ENCODE measurements at places on chromosomes 2 and 18.
A peak's percentile ranks its signal among the peaks of the same experiment; 100 is the strongest.

GRCh38 chr2:144550911-144551310 lies 31.0 kb upstream of the ZEB2 start:
- DNase-seq, result peak; percentile 71

DNA sequence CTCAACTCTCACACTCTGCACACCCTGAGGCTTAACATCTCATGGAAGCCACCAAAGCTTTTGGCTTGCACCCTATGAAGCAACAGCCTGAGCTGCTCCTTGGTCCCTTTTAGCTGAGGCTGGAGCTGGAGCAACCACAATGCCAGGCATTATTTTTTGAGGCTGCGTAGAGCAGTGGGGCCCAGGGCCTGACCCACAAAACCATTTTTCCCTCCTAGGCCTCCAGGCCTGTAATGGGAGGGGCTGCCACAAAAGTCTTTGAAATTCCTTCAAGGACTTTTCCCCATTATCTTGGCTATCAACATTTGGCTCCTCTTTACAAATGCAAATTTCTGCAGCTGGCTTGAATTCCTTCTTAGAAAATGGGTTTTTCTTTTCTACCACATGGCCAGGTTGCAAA lies 39.8 kb downstream of the CTNNA2 start:
- DNase-seq, result no peak

- no peak for DNase-seq
Observed at GRCh38 chr2:162697111-162697510, 141.5 kb downstream of the KCNH7 start.

GRCh38 chr2:73156539-73157124 lies 43.9 kb upstream of the RAB11FIP5 start:
- peak; percentile 70 for DNase-seq

DNA sequence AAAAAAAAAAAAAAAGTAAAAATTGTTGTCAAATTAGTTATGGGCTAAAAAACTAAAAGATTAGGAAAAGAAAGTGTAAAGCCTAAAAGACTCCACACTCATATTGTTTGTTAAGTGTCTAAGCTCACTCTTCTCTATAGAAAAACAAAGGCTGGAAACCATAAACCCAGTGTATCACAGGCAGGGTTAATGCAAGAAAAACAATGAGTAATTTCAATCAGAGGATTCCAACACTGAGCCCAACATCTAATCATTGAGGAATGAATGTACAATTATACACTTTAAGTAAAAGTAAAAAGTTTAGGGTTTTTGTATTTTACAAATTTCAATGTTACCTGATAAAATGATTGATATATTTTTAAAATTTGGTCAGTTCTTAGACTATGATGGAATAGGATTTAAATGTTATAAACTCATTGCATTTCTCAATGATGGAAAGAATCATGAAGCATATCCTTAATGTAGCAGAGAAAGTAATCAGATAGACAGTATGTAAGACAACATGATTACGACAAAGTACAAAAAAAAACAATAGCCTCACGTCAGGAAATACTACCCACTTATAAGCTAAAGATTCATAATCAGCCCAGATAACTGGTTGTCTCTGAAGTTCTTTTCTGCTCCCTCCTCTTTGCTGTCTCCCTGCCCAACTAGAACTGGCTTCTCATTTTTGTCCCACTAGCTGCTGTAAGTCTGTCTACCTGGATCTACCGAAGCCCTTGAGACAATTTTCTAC lies 44.5 kb upstream of the SP3 start:
- DNase-seq, result peak; percentile 74

DNA sequence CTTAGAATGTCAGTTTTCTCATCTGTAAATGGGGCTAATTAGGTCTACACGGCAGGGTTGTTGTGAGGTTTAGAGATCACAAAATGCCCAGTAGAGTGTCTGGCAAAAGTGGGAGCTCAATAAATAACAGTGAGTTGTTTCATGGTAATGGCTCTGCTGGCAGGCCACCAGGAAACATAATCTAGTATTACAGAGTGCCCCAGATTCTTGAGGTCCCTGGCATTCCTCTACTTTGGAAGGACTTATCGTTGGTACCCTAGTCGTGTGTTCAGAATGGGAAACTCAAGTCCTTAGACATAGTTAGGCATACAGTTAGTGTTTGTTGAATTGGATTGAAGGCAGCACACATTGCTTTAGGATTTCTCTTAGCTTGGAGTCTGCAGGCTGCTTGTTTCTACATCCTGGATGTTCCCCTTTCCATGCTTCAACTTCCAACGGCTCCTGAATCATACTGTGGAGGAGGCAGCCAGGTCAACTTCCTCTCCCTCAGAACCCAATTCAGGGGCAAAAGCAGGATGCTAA lies 161.5 kb upstream of the FOSL2 start:
- DNase-seq, result peak; percentile 56

GRCh38 chr18:79523206-79523735 lies 127.5 kb downstream of the NFATC1 start:
- DNase-seq, result no peak

DNA sequence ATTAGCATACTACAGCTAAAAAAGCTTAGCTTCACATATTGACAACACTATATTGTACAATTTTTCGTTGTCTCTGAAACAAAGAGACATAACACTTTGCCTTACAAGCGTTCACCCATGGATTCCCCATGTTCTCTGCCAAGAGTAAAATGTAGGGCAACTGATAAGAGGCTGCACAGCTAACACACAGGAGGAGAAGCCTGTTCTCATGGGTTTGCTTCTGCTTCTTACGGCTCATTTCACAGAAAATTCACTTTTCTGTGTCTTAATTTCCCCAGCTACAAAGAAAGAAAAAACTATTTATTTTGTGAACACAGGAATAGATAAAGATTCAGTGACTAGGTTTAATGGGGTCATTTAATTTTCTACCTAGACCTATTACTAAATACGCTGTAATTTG lies 182.8 kb upstream of the DLGAP1 start:
- DNase-seq, result no peak

All from fibroblast of skin of right biceps (primary cell).